Thoracic aorta (tissue), 2 donors: ENCODE measurements at places on chromosomes 13 and 19. TPM values are rescaled to one million over a fixed set of nuclear protein-coding genes. Genes with fewer than 3 reads are reported as not detected.
A peak's percentile ranks its signal among the peaks of the same experiment; 100 is the strongest.

GRCh38 chr19:38079926-38080380, 144.1 kb downstream of the DPF1 start:
- H3K27ac ChIP-seq, result no peak overlapping the region
- H3K36me3 ChIP-seq, result no peaks in the 10 kb centered on the region
- H3K4me3 ChIP-seq, result no peak overlapping the region
- no peaks in the 10 kb centered on the region for H3K4me1 ChIP-seq

DNA sequence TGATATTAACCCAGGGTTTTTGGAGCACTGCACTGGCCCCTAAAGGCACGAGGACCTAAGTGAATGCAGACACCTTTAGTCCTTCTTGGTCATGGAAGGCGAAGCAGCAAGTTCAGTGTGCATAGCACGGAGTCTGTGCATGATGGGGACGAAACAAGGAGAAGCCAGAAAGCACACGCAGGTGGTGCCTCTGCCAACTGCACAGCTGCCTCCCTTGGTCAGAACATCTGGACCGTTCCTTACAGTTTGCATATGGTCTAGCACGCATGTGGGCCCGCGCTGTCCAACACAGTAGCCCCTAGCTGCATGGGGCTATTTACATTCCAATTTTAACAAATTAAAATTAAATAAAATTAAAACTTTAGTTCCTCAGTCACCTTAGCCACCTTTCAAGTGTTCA, 44.0 kb downstream of the FLT3 start:
- no peaks in the 10 kb centered on the region for H3K4me1 ChIP-seq
- H3K4me3 ChIP-seq, result no peak overlapping the region
- no peak for DNase-seq
- no peak overlapping the region for H3K27ac ChIP-seq

GRCh38 chr13:108266321-108266990, 3.1 kb upstream of the TNFSF13B start:
- no peaks in the 10 kb centered on the region for H3K27me3 ChIP-seq
- H3K4me1 ChIP-seq, result peaks cover 6% of the 10 kb centered on the region
- no peak overlapping the region for H3K27ac ChIP-seq
- H3K36me3 ChIP-seq, result no peaks in the 10 kb centered on the region

GRCh38 chr19:19385896-19386869, 19.3 kb upstream of the GATAD2A start:
- H3K27ac ChIP-seq, result peak overlapping the region; percentile 77
- H3K4me1 ChIP-seq, result peaks cover 20% of the 10 kb centered on the region
- H3K36me3 ChIP-seq, result no peaks in the 10 kb centered on the region
- DNase-seq, result no peak
- H3K4me3 ChIP-seq, result peak overlapping the region; percentile 88
- no peaks in the 10 kb centered on the region for H3K27me3 ChIP-seq

- no peak overlapping the region for H3K4me3 ChIP-seq
- no peaks in the 10 kb centered on the region for H3K4me1 ChIP-seq
- H3K36me3 ChIP-seq, result no peaks in the 10 kb centered on the region
- H3K27me3 ChIP-seq, result no peaks in the 10 kb centered on the region
- H3K27ac ChIP-seq, result no peak overlapping the region
These were observed 56.4 kb upstream of the TPM4 start for GRCh38 chr19:16019691-16020448.

- no peak overlapping the region for H3K27ac ChIP-seq
- H3K4me3 ChIP-seq, result peak overlapping the region; percentile 29
- no peaks in the 10 kb centered on the region for H3K36me3 ChIP-seq
- DNase-seq, result no peak
- no peaks in the 10 kb centered on the region for H3K4me1 ChIP-seq
- H3K27me3 ChIP-seq, result no peaks in the 10 kb centered on the region
These were observed 7.3 kb downstream of the SGTA start for GRCh38 chr19:2775556-2776430.

- H3K36me3 ChIP-seq, result no peaks in the 10 kb centered on the region
- no peaks in the 10 kb centered on the region for H3K27me3 ChIP-seq
- peak overlapping the region; percentile 96 for H3K27ac ChIP-seq
- peaks cover 49% of the 10 kb centered on the region for H3K4me1 ChIP-seq
- DNase-seq, result peak; percentile 84
These were observed 53.3 kb downstream of the RFX2 start for GRCh38 chr19:6056801-6057650.

GRCh38 chr19:44986389-44986788, 14.9 kb upstream of the RELB start:
- peaks cover 44% of the 10 kb centered on the region for H3K36me3 ChIP-seq
- no peak overlapping the region for H3K4me3 ChIP-seq
- no peaks in the 10 kb centered on the region for H3K27me3 ChIP-seq
- H3K4me1 ChIP-seq, result no peaks in the 10 kb centered on the region

GRCh38 chr19:51660975-51661600, 14.5 kb upstream of the SIGLEC14 start:
- no peak for DNase-seq
- H3K27ac ChIP-seq, result no peak overlapping the region
- H3K4me3 ChIP-seq, result no peak overlapping the region
- no peaks in the 10 kb centered on the region for H3K36me3 ChIP-seq

- H3K4me3 ChIP-seq, result no peak overlapping the region
- no peak for DNase-seq
- no peak overlapping the region for H3K27ac ChIP-seq
- H3K27me3 ChIP-seq, result no peaks in the 10 kb centered on the region
These were observed 895.6 kb upstream of the SLC10A2 start for GRCh38 chr13:103961784-103962183.

GRCh38 chr19:42176649-42176989, 40.9 kb downstream of the DEDD2 start:
- peaks cover 15% of the 10 kb centered on the region for H3K27me3 ChIP-seq
- DNase-seq, result no peak
- peak overlapping the region; percentile 81 for H3K4me3 ChIP-seq
- peaks cover 5% of the 10 kb centered on the region for H3K4me1 ChIP-seq
- no peak overlapping the region for H3K27ac ChIP-seq
- H3K36me3 ChIP-seq, result no peaks in the 10 kb centered on the region

GRCh38 chr13:97371486-97372109, 62.4 kb upstream of the RAP2A start:
- no peaks in the 10 kb centered on the region for H3K27me3 ChIP-seq
- H3K4me3 ChIP-seq, result no peak overlapping the region
- H3K4me1 ChIP-seq, result peaks cover 8% of the 10 kb centered on the region
- no peak for DNase-seq
- H3K36me3 ChIP-seq, result peaks cover 17% of the 10 kb centered on the region

DNA sequence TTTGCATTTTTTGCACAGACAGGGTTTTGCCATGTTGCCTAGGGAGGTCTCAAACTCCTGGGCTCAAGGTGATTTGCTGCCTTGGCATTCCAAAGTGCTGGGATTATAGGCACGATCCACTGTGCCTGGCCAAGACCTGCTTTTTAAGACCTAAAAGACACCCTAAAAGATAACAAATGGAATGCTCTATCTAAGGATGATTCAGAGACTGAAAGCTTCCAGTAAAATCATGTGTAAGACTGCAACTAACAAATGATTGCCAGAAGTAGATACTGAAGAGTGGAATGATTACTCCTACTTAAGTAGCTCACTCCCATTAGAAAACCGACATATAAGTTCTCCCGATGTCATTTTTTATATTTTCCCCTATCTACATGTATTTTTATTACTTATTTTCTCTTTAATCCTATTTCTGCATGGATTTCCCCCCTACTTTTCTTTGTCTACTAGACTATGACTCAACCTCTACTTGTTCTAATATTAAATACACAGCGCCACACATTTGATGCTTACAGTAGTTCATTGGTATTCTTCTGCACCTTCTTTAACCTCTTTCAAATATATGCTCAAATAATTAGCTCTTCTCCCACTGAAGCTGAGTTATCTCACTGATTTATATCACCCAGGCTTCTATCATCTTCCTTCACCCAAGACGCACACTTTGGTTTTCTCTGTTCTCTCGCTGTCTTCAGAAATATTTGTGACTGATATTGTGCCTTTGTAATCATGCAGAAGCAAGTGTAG, 32.2 kb upstream of the KLF12 start:
- no peak overlapping the region for H3K4me3 ChIP-seq
- H3K4me1 ChIP-seq, result no peaks in the 10 kb centered on the region
- H3K27me3 ChIP-seq, result no peaks in the 10 kb centered on the region
- H3K27ac ChIP-seq, result no peak overlapping the region

GRCh38 chr13:27321468-27322431, 51.1 kb downstream of the RASL11A start:
- no peak for DNase-seq
- H3K27me3 ChIP-seq, result no peaks in the 10 kb centered on the region

GRCh38 chr13:34290661-34291060, 472.7 kb downstream of the RFC3 start:
- H3K27me3 ChIP-seq, result no peaks in the 10 kb centered on the region
- no peak overlapping the region for H3K27ac ChIP-seq
- H3K4me1 ChIP-seq, result no peaks in the 10 kb centered on the region
- DNase-seq, result no peak
- H3K36me3 ChIP-seq, result no peaks in the 10 kb centered on the region
- H3K4me3 ChIP-seq, result no peak overlapping the region

GRCh38 chr19:13002166-13002898, 7.1 kb downstream of the NFIX start:
- H3K4me1 ChIP-seq, result peaks cover 93% of the 10 kb centered on the region
- no peaks in the 10 kb centered on the region for H3K27me3 ChIP-seq
- H3K4me3 ChIP-seq, result peak overlapping the region; percentile 73
- no peaks in the 10 kb centered on the region for H3K36me3 ChIP-seq
- DNase-seq, result peak; percentile 43

DNA sequence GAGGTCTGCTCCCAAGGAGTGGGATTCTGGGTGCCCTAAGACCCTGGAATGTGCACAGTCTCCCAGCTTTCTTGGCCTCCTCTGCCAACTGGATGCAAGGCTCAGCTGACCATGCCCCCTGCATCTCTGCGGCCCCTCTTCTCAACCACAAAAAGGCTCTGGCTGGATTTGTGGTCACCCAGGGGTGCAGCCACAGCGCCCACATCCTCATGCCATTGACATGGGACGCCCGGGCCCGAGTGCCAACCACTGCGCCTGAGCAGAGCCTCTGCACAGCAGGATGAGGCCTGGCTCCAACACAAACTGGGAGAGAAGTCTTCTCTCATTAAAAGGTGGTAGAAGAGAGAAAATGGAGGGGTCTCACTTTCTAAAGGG, 103.5 kb downstream of the FOXO1 start:
- H3K4me1 ChIP-seq, result peaks cover 46% of the 10 kb centered on the region
- no peak overlapping the region for H3K4me3 ChIP-seq
- no peak for DNase-seq
- no peak overlapping the region for H3K27ac ChIP-seq
- H3K27me3 ChIP-seq, result no peaks in the 10 kb centered on the region
- H3K36me3 ChIP-seq, result no peaks in the 10 kb centered on the region

- DNase-seq, result no peak
- peak overlapping the region; percentile 97 for H3K4me3 ChIP-seq
- no peaks in the 10 kb centered on the region for H3K36me3 ChIP-seq
- H3K27ac ChIP-seq, result no peak overlapping the region
- no peaks in the 10 kb centered on the region for H3K27me3 ChIP-seq
These were observed 1.2 kb downstream of the RANBP3 start for GRCh38 chr19:5976768-5977167.

DNA sequence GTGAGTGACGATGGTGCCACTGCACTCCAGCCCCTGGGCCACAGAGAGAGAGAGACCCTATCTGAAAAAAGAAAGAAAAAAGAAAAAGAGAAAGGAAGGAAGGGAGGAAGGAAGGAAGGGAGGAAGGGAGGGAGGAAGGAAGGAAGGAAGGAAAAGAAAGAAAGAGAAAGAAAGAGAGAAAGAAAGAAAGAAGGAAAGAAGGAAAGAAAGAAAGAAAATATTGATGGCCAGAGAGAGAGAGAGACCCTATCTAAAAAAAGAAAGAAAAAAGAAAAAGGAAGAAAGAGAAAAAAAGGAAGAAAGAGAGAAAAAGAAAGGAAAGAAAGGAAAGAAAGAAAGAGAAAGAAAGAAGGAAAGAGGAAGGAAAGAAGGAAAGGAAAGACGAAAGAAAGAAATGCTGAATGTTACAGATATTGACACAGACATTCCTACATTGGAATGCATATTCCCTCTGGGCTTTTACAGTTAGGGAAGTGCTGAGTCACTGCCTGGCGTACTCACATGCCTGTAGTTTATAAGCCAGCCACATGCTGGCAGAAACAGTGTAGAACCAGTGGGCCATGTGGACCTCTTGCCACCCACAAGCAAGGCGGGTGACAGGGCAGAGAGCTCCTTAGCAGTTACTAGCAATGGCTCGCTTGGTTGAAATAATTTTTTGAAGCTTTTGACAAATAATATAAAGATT, 34.6 kb upstream of the SLC46A3 start:
- H3K4me3 ChIP-seq, result peak overlapping the region; percentile 10
- peaks cover 11% of the 10 kb centered on the region for H3K4me1 ChIP-seq
- no peaks in the 10 kb centered on the region for H3K27me3 ChIP-seq
- H3K27ac ChIP-seq, result peak overlapping the region; percentile 72
- peak; percentile 55 for DNase-seq

GRCh38 chr19:8329996-8330395, 8.7 kb downstream of the RPS28 start:
- H3K27ac ChIP-seq, result no peak overlapping the region
- H3K27me3 ChIP-seq, result no peaks in the 10 kb centered on the region
- no peak overlapping the region for H3K4me3 ChIP-seq

- H3K4me1 ChIP-seq, result no peaks in the 10 kb centered on the region
- H3K36me3 ChIP-seq, result no peaks in the 10 kb centered on the region
- no peak overlapping the region for H3K4me3 ChIP-seq
- no peaks in the 10 kb centered on the region for H3K27me3 ChIP-seq
- no peak for DNase-seq
- no peak overlapping the region for H3K27ac ChIP-seq
These were observed 6.9 kb downstream of the ACOD1 start for GRCh38 chr13:76955193-76955592.

DNA sequence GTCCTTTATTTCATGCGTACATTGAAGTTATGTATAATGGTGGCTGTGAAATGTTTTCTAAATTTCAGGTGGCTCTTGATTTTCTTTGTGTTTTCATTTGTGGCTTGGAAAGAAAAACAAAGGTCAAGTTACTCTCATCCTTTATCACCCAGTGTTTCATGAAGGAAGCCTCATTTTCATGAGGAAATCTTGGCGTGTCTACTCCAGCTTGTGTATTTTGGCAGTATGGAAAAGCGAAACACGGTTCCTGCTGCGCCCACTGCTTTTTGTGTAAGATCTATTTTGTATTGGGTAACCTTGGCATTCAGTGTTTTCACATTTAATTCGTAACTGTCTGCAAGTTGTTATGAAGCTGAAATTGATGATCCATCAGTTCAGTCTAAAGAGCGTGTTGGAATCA, 147.0 kb upstream of the RNF113B start:
- no peak for DNase-seq
- no peak overlapping the region for H3K4me3 ChIP-seq
- no peak overlapping the region for H3K27ac ChIP-seq
- H3K4me1 ChIP-seq, result no peaks in the 10 kb centered on the region

PCSK4 gene
- total RNA-seq, result 0.68 TPM

MAMSTR gene
- total RNA-seq, result not detected

ANKRD24 gene
- total RNA-seq, result 1.1 TPM

ZNF439 gene
- 13.8 TPM for total RNA-seq

CRLF1 gene
- 1,063 TPM for total RNA-seq

RAX2 gene
- not detected for total RNA-seq

ACP7 gene
- total RNA-seq, result not detected

TMEM238 gene
- 4.2 TPM for total RNA-seq

ZNF850 gene
- 2.4 TPM for total RNA-seq

LGALS13 gene
- total RNA-seq, result not detected

CERS1 gene
- total RNA-seq, result 1.7 TPM

ZNF665 gene
- total RNA-seq, result 6.6 TPM

LGALS14 gene
- total RNA-seq, result not detected

RGS9BP gene
- total RNA-seq, result 0.42 TPM

GRIN3B gene
- total RNA-seq, result 0.14 TPM

ZNF234 gene
- 6.4 TPM for total RNA-seq

CD70 gene
- not detected for total RNA-seq

KLK4 gene
- total RNA-seq, result not detected

ERICH4 gene
- total RNA-seq, result not detected

ZNF528 gene
- 31.7 TPM for total RNA-seq

DENND1C gene
- total RNA-seq, result 2.7 TPM

EBI3 gene
- total RNA-seq, result 1.9 TPM
